ENCODE measurements at places on chromosomes 11 and 22.

DNA sequence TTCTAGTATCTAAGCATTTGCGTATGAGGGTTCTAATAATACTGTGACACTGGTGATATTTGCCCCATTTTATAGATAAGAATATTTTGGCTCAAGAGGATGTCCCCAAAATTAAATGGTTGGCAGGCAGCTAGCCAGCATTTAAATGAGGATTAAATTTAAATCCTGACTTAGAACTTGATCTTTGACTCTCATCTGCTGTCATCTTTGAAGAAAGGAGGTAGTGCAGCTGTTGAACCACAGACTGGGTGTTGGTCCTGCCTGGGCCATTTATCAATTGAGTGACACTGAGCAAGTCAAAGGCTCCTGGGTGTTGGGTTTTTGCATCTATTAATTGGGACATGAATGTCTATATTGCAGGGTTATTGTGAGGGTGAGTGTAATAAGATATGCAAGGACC, 112.3 kb downstream of the INSC start:
- no peak for DNase-seq

- DNase-seq, result no peak
These were observed 32.2 kb downstream of the MMP20 start for GRCh38 chr11:102592634-102593581.

- DNase-seq, result peak; percentile 60
These were observed at the start of gene LARGE2 for GRCh38 chr11:45922425-45923082. Gene LARGE2, plus strand, starts transcription at chr11:45922656. Its CDS starts 227 bp downstream, at chr11:45922883.

- DNase-seq, result no peak
These were observed 88.0 kb upstream of the DBX1 start for GRCh38 chr11:20248121-20248772.

DNA sequence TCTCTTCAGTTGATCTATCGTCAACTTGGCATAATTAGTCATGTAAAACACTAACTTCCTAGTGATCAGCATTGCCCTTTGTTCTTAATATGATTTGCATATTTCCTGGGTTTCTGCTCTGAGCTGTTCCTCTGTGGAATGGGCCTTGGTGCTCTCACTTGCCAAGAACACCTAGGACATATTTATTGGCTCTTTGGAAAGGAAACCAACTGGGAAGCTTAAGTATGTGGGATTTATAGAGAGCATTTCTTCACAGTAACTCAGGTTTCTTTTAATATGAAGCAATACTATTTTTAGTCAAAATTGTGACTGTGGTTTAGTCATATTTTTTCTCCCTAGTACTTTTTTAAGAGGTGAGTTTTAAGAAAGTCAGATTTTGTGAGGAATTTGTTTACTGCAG, 28.8 kb downstream of the FAT3 start:
- no peak for DNase-seq

- DNase-seq, result no peak
These were observed 8.8 kb upstream of the PPIL2 start for GRCh38 chr22:21657020-21657359.

GRCh38 chr11:90590286-90590685, 367.4 kb upstream of the CHORDC1 start:
- no peak for DNase-seq

Measured in tibial artery (tissue), 4 donors.